ENCODE measurements at places on chromosomes 4 and X. TPM values are rescaled to one million over a fixed set of nuclear protein-coding genes. Genes with fewer than 3 reads are reported as not detected.

P2RY8 gene
- not detected for total RNA-seq

DNA sequence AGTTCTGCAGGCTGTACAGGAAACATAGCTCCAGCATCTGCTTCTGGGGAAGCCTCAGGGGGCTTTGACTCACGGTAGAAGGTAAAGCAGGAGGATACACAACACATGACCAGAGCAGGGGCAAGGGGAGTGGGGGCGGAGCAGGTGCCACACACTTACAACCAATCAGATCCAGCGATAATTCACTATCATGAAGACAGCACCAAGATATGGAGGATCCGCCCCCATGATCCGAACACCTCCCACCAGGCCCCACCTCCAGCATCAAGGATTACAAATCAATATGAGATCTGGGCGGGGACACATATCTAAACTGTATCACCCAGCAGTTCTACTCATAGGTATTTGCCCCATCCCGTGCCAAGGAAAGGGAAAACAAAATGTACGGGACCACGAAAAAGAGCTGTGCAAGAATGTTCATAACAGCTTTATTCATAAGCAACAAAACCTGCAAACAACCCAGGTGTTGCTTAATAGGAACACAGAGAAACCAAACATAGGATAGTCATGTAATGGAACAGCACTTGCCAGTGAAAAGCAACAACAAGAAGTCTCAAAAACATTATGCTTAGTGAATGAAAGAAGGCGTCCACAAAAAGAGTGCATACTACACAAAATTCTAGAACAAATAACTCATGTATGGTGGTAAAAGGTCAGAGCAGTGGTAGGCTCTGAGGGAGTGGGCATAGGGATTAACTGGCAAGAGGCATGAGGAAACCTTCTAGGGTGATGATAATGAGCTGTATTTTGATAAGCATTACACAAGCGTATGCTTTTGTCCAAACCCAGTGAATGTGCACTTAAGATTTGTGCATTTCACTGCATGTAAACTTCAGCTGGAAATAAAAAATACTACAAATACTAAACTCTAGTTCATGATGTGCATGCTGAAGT, 130.9 kb upstream of the FAM9B start:
- DNase-seq = no peak

GRCh38 chr4:42101446-42101975, 50.9 kb downstream of the BEND4 start:
- no peak for DNase-seq

GRCh38 chrX:78693536-78693935, 34.4 kb upstream of the RTL3 start:
- no peak for DNase-seq

DNA sequence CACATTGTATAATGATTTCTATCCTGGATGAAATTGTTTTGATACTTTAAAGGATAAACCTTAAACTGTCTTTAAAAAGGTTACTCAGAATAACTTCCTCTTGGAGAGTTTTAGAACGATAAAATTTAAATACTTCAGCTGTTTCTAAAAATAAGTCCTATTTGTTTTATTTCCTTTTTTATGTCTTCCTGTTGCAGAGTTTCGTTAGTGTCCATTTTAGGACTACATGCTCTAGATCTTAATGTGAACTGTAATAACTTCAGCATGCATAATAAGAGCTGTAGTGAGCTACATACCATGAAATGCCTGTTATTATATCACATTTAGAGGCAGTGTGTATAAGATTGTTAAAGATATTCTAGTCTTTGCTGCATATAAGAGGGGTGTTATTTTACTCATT, 14.6 kb downstream of the ATP10D start:
- DNase-seq = no peak

DNA sequence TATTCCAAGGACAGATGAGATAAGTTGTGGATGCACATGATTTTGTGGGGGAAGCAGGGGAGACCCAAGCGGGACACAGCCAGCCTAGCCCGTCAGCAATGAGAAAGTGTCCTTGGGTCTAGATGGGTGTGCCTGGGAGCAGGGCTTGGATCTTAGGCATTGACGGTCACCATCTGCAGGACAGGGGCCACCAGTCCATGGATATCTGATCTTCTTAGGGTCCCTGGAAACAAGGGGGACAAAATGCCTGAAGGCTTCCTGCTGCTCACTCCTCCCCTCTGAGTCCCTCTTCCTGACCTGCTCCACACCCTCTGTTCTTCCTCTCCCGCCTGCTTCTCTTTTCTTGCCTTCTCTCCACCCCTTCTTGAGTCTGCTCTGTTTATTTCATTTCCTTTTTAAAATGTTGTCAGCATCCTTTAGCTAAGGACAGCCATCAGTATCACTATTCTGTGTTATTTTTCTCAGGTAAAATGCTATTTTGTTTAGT, 298.4 kb downstream of the RAPGEF2 start:
- no peak for DNase-seq

- no peak for DNase-seq
Measured at GRCh38 chr4:66926687-66927086, 618.6 kb downstream of the CENPC start.
